ENCODE measurements at places on chromosomes 16 and 17. TPM values are rescaled to one million over a fixed set of nuclear protein-coding genes. Genes with fewer than 3 reads are reported as not detected.

The BAIAP3 gene
- total RNA-seq, result 1.3 TPM

The SDK2 gene
- 31.8 TPM for total RNA-seq

The GSE1 gene
- 218 TPM for total RNA-seq

The ACSM3 gene
- 118 TPM for total RNA-seq

The TEDC2 gene
- 16.0 TPM for total RNA-seq

The PLXDC1 gene
- 17.0 TPM for total RNA-seq

The SMURF2 gene
- total RNA-seq, result 41.2 TPM

The COQ9 gene
- 43.5 TPM for total RNA-seq

The TNK1 gene
- total RNA-seq, result 8.2 TPM

The KCNJ18 gene
- not detected for total RNA-seq

The USP32 gene
- total RNA-seq, result 43.9 TPM

The CSH2 gene
- 0.66 TPM for total RNA-seq

The CLEC3A gene
- total RNA-seq, result not detected

The METRNL gene
- 106 TPM for total RNA-seq

The ZNF597 gene
- 3.9 TPM for total RNA-seq

Measured in mesothelial cell of epicardium (in vitro differentiated cells).